ENCODE measurements at places on chromosomes 3 and 15.

DNA sequence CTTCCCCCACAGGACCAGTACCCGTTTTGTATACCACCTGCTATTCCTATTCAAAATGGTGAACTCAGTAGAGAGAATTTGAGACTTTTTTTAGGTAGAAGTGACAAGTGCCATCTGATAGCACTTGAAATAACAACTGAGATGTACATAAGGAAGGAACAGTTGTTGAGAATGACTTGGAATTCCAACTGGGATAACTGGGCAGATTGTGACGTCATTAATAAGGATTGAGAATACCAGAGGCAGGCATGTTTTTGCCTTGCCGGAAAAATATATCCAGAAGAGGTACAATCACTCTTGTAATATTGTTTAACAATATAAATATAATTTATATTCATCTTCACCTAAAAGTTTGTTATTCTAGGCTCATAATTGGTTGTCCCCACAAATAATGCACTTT lies 454.1 kb upstream of the RGMA start:
- DNase-seq, result no peak

GRCh38 chr3:99500485-99500884 lies 137.9 kb upstream of the COL8A1 start:
- DNase-seq, result no peak

DNA sequence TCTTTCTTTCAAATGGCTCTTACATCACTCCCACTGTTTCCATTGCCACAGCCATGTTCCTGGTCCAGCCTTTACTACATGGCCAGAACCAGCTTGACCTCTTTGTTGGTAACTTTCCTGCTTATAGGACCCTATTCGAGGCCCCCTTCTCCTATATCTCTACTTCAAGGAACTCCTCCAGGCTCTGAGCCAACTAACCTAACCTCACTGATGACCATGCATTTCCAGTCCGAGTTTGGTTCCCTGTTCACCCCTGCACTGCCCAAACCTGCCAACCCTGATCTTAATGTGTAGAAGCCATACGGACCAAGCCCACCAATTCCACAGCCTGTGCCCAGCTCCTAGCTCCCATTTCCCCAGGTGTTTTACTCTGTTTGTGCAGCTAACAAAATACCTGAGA lies 38.4 kb upstream of the TIPARP start:
- no peak for DNase-seq

GRCh38 chr3:137163241-137163871 lies 205.6 kb downstream of the IL20RB start:
- DNase-seq, result no peak

- peak; percentile 14 for DNase-seq
Measured at GRCh38 chr3:3069723-3070122, 40.5 kb downstream of the IL5RA start.

DNA sequence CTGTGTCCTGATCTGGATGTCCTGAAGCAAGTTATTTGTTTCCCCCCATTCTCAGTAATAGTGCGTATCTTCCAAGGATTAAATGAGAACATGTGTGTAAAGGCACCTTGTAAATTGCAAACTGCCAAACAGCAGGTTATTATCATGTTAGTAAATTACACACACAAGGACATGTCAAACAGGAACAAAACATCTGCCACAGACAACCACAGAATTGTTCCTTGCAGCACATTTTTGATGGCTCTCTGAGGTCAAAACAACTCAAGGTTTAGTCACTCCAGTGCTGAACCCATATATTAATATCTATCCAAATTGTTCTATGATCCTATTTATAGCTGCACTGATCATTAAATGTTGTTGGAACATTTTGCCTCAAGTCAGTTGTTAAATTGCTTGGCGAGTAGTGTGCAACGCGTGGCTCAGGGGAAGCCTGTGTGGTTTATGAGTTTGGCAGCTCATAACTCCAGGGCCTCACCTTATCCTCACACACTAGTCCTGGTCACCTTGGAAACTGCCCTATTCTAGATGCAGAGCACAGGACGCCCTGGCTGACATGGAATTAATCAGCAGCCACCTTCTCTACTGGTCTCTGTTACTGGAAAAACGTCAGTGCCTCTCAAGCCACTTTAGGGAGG lies 46.3 kb upstream of the CDV3 start:
- DNase-seq, result no peak

GRCh38 chr15:74616366-74616939 lies 817 bp downstream of the CLK3 start:
- DNase-seq, result no peak

GRCh38 chr3:107752202-107752990 lies 229.6 kb downstream of the BBX start:
- DNase-seq, result no peak

- no peak for DNase-seq
Measured at GRCh38 chr3:52068055-52068571, 11.7 kb upstream of the DUSP7 start.

GRCh38 chr3:69081583-69082262 lies 1.6 kb upstream of the UBA3 start:
- no peak for DNase-seq

DNA sequence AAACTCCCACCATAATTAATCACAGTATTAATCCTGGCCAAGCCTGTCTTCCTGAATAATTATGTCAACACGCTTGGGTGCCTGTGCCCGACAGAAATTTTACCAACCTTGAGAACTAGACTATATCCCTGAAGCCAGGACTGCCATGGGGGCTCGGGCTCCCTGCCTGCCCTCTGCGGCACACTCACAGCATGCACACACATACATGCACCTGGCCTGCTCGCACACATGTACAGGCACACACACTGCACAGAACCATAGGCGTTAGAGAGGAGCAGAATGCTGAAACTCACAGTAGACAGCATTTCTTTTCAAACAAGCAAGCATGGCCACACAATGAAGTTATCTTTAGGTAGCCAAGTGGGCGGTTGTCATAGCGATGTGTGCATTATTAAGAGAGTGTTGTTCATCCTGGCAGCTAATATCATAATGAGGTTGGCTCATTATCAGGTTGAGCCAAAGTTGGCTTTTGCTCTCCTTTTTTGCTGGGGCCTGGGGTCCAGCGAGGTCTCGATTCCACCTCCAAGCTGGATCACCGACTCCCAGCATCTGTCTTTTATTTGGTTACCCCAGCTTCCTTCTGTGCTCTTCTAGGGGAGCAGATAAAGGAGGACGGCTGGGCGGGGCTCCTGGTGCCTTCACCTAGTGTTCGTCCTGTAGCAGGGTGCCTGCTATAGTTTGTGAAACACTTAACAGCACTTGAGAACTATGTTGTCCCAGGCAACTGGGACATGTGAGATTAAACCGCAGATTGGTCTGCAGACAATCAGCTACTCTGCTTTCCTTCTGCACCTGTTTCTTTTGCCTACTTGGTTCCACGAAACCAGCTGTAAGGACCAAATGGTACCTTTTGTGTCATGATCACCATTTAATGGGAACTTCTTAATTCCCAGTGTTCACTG lies 91.4 kb downstream of the ZNF621 start:
- DNase-seq, result no peak

DNA sequence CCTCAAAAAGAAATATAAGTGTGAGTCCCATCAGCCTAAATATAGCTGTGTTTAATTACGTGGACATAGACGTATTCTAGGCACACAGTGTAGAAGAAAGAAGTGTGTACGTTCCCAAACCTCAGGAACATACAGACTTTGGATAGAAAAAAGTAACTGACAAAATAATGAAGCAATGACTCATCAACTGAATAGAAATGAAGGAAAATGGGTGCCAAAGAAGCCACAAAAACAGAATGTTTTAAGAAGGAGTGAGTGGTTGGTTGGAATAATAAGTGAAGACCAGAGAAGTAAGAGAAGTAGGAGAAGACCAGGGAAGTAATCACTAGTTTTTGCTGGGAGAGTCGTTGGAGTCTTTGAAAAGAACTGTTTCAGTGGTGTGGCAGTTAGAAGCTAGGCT lies 518.1 kb downstream of the ROBO1 start:
- no peak for DNase-seq

- no peak for DNase-seq
Measured at GRCh38 chr3:39185959-39186691, 6.3 kb downstream of the XIRP1 start.

- DNase-seq, result no peak
Measured at GRCh38 chr3:160806686-160807085, 50.7 kb downstream of the PPM1L start.

DNA sequence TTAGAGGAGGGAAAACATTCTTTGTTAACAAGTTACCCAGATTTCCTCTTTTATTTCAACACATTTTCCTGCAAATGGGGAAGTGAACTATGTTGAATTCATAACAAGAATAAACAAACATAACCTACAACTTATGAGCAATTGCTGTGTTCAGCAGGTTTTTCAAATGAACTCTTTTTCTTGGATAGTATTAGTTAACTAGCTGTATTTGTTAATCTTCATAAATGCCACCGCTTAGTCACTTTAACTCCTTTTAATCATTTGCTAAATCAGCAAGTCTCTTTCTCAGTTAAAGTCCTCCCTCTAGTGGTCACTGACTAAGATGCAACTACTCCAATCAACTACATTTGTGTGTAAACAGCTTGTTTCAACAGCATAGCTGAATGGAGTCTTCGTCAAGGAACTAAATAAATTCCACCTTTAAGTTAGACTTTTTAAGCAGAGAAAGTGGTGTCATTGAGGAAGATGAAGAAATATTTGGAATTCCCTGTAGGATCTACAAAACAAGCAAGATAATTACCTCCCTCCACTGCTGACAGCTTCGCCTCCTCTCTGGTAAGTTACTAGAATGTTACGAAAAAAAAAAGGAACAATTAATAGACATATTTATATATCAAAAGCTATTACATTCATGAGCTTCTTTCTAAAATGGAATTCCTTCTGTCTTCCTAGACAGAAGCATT lies 1122.0 kb downstream of the ROBO1 start:
- DNase-seq, result peak; percentile 49

- DNase-seq, result no peak
Measured at GRCh38 chr15:87563869-87564268, 692.7 kb downstream of the NTRK3 start.

DNA sequence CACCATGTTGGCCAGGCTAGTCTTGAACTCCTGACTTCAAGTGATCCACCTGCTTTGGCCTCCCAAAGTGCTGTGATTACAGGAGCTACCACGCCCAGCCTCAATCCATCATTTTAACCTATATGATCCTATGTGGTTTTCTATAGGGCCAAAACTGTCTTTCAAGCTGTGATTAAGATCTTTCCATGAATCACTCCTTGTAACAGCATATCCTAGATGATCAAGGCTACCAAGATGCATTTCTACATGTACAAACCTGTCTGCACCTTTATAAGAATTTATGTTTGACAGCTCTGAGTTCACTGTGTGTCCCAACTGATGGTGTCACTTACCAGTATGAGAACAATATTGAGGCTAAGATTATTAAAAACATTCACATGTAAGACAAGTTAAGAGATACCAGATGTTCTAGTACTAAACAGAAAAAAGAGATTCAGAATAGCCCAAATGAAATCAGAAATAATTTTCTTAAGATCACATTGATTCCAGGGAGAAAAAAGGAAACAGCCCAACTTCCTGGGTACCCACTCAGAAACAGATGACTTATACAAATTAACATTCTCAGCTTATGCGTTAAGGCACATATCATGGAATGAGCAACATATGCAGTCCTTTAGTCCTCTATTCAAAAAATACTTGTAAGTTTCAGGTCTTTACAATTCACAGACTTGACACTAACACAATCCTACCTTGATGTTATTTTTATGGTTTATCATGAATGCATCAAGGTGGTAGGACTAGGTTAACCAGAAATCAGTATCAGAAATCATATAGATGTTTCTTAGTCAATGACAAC lies 24.8 kb upstream of the PPIB start:
- DNase-seq, result peak; percentile 91

DNA sequence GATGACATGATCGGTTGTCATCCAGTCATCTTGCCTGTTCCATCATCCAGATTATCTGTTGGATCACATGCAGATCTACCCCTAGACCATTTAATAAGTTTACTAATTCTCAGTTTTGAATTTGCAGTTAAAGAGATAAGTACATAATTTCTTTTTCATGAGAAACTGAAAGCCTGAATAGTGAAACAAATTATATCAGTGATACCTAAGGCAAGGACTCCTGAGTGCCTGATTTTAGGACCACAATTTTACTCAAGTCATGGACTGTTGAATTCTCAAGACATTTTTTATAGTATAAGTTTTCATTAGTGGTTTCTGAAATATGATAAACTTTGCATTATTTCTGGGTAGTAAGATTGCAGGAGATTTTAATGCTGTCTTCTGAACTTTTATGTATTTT lies 13.2 kb downstream of the SIDT1 start:
- DNase-seq, result no peak

DNA sequence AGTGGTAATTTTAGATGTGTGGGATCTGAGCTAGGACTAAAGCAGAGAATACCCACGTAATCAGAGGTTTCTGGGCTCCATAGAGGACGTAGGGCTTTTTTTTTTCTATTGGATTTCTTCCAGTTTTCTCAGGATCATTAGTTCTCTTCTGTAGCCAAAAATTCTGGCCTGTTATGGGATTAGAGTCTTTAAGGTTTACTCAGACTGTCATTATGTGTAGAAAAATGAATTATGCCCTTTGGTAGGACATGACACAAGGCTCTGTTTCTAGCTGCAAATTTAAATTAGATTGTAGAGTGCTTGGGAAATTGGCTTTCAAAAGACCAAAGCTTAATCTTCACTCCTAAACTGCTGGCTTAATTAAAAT lies 1.9 kb downstream of the SETD5 start:
- DNase-seq, result no peak

DNA sequence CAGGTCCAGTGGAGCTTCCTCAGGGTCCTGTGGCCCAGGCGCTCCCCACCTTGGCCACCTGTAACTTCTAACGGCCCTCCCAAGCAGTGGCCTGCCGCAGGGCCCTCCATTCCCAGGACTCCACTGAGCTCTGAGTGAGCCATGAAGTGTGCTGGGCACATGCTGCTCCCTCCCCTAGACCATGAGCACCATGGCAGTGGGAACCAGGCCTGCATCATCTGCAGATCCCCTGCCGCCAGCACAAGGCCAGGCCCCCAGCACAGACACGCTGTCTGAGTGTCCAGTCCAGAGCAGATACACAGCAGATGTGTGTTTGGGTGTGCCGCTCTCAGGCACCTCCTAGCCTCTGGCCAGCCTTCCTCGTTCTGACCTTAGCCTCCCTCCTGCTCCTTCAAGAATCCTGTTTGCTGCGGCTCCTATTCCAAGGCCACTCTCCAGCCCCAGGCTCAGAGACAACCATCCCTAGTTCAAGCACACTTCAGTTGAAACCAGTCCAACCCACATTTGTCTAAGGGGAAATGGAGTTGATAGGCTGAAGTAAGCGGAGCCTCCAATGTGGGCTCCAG lies 7.0 kb upstream of the KLF15 start:
- DNase-seq, result no peak

- DNase-seq, result no peak
Measured at GRCh38 chr3:55162031-55162795, 234.4 kb upstream of the LRTM1 start.

DNA sequence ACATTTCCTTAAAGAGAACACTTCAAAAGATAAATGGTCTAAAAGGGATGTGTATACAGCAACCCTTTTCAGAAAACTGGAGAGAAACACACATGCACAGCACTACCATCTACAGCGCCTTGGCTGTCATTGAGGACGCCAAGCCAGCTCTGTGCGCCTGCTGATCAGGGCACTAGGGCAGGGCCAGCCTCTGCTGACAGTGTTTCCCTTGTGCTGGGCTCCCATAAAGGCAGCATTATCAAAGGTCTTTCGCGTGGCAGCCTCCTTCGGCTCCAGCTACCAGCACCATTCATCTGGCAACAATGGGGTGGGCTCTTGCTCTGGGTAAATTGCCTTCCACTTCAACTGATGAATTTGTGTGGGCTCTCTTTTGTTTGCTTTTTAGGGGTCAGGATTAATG lies 53.4 kb downstream of the LDHAL6B start:
- DNase-seq, result no peak

- DNase-seq, result no peak
Measured at GRCh38 chr15:27575521-27575920, 523.6 kb downstream of the OCA2 start.

Measured in epithelial cell of prostate (primary cell).